ENCODE measurements at places on chromosomes 12 and 14.

GRCh38 chr12:46579474-46579873 is 206.9 kb upstream of the SLC38A2 start:
- DNase-seq: no peak

DNA sequence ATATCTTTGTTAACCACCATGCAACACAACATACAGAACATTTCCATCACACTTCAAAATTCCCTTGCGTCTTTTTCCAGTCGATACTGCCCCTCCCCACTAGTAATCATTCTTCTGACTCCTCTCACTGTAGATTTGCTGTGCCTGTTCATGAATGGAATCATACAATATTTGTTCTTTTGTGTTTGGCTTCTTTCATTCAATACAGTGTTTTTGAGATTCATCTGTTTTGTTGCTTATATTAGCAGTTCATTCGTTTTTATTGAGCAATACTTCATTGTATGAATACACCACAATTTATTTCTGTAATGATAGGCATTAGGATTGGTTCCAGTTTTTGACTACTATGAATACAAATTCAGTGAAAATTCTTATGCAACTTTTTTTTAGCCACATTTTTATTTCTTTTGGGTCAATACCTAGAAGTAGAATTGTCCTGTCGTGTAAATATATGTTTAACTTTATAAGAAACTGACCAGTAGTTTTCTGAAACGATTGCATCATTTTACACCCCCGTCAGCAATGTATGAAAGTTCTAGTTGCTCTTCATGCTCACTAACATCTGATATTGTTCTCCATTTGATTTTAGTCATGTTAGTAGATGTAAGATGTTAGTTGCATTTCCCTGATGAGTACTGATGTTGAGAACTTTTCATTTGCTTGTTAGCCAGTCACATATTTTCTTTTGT is 127.5 kb downstream of the TGFB3 start:
- no peak for DNase-seq

GRCh38 chr12:63149909-63150712 is 890 bp downstream of the AVPR1A start:
- DNase-seq: no peak

DNA sequence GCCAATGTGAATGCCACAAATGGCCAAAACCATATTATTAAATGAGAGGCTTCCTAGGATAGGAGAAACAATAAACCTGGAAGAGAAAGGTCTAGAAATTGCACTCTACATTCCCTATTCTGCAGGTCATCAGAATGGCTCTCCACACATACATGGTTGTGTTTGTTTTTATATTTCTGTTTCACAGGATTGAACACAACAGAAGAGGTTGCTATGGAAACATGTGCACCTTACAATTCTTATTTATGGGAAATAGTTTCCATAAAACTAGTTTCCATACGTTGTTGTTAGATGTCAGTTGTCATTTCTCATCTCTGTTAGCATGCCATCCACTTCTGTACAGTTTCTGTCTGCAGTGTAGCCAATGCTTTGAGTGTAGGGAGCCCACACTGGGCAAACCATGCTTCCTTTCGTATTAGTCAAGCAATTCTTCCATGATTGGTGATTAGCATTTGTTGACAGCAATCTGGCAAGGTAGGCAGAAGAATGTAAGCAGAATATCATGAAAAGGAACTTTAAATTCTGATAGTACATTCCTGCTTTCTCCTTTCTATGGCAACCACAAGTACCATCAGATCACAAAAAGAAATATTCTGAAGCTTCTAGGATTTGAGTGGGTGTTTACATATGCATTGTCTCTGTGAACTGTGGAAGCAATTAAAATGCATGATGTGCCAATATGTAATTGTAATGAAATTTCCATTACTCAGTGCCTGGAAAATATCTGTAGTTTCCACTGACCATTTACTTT is 141.6 kb upstream of the AVPR1A start:
- no peak for DNase-seq

GRCh38 chr14:64388533-64389285 is 556 bp downstream of the MTHFD1 start:
- no peak for DNase-seq

- DNase-seq: no peak
Observed at GRCh38 chr14:34368971-34369647, 92.9 kb downstream of the SPTSSA start.

DNA sequence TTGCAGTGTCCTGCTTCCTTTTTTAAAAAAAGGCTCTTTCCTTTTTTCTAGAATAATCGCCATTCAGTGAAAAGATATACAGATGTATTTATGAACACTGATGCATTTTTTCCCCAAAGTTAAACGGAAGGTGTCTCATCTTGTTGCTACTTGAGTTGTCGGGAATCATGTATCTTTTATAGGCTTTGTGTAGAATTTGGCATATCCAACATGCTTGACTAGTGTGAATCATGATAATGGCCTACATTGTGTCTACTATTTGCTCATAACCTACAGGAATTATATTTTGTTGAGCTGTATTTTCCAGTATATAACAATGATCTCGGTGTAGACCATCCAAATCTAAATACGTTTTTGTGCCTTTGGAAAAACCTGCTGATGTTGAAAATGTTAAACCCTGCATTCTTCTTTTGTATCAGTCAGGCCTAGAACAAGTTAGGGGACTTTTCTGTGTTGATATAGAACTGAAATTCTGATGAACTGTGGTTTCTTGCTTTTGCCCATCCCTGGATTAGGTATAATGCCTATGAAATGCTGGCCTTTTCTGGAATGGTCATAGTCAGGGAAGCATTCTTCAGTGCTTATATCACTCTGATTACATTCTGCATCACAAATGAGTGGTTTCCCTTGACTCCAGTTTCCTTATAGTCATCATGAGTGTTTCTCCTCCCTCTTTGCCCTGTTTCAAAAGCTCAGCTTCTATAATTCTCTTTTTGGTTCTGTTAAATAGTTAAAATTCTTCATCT is 10.8 kb downstream of the BMAL2 start:
- DNase-seq: no peak

DNA sequence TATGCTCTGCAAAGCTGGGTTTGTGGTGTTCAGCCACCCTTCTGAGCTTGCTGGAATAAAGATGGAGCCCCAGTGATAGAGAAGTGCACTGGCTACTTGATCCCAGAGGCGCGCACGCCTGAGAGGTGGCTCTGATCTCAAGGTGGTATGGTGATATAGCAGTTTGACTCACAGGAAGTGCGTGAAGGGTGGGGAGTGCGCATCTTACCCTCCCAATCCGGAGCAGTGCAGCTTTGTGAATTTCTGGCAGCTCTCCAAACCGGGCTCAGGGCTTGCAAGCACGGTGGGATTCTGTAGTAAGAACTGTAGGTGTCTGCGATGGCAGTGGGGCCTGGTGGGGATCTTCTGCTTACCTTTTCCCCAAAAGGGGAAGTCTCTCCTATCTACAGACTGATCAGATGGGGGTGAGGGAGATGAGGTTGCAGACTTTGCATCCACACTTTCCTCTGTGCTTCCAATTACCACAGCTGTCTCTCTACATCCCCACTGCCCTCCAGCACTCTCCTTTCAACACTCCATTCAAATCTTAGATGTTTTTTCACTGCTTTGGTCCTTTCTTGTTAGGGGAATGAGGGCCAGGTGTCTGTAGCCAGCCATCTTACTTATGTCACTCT is 197.4 kb upstream of the SLC38A2 start:
- DNase-seq: no peak

DNA sequence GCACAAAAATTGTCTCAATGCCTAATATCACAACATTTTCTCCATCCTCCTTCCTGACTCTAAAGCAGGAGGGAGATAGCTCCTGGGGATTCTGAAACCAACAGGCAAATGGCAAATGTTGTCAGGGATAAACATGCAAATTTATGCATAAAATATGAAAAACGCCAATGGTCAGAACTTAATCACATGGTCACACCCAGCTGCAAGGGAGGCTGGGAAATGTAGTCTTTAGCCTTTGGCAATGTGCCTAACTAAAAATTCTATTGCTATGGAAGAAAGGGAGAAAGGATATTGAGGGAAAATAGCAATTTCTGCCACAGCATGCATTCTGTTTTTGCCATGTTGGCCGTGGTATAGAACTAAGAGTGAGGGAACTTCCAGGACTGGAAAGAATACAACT is 11.7 kb upstream of the OASL start:
- DNase-seq: no peak

GRCh38 chr12:15712823-15713660 is 76.1 kb downstream of the EPS8 start:
- DNase-seq: no peak

GRCh38 chr14:97975962-97976361 is 1178.8 kb downstream of the VRK1 start:
- DNase-seq: peak; percentile 63

- DNase-seq: no peak
Observed at GRCh38 chr12:124484526-124484953, 82.9 kb downstream of the NCOR2 start.

DNA sequence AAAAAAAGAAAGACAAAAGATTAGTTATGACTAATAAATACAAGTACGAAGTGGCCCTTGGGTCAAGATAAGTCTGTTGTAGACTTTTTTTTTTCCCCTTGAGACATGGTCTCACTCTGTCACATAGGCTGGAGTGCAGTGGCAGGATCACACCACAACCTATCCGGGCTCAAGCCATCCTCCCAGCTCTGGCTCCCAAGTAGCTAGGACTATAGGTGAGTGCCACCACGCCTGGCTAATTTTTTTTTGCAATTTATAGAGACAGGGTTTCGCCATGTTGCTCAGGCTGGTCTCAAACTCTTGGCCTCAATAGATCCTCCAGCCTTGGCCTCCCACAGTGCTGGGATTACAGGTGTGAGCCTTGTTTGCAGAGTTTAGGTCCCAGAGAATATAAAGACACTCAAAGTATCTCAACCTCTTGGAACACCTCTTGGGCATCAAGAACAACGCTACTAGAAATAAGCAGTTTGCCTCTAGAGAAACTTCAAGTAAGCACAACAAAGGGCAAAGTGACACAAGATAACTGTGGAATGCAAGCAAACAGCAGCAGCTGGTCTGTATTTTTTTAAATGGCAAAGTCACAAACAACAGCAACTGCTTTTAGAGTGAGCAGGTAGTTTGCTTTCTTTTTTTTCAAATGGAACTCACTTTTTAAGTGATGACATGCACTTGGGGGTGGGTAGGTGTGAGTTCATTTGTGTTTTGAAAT is 3.9 kb upstream of the MDM2 start:
- DNase-seq: no peak

DNA sequence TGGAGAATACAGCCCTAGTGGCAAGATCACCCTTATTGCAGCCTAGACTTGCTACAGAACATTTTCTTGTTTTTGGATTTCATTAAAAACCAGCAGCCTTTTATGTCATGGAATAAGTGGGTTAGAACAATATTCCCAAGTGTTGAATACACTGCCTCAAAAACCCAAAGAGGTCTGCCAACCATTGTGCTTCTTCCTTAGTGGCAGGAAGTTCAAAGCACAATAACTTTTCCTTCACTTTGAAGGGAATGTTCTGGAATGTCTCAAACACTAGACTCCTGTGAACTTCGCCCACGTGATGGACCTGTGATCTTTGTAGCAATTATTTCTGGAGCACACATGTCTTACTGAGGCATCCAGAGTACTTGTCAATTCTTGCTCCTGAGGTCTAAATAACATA is 8.5 kb downstream of the SLC17A8 start:
- DNase-seq: no peak

GRCh38 chr12:55696141-55696540 is 11.6 kb downstream of the ITGA7 start:
- no peak for DNase-seq

- no peak for DNase-seq
Observed at GRCh38 chr12:112892856-112893255, 13.9 kb upstream of the OAS1 start.

DNA sequence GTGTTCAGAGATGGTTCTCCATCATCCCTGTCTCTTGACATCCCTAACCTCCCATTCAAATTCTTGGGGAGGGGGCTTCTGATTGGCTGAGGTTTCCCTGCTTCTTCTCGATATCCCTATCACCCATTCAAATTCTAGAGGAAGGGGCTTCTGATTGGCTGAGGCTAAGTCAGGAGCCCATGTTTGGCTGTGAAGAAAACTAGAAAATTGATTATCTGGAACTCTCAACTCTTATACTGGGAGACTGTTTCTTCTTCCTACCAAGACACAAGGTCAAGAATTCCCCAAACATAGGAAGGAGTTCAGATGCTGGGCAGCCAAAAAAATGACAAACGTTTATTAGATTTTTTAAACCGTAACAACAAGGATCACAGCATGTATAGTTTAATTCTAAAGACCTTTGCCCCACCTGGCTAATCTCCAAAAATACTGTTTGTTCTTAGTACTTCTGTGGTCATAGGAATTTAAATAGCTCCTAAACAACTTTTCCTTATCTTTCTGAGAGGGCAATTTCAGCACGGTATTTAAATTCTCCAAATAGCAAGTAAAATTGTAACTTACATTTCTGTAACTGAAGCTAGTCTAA is 26.4 kb downstream of the SPIC start:
- DNase-seq: no peak

- peak; percentile 27 for DNase-seq
Observed at GRCh38 chr12:12837025-12837812, 24.1 kb downstream of the DDX47 start.
